Epithelial cell of umbilical artery (primary cell): ENCODE measurements at places on chromosomes 3 and 15. TPM values are rescaled to one million over a fixed set of nuclear protein-coding genes. Genes with fewer than 3 reads are reported as not detected.

TPRG1 gene
- total RNA-seq, result under 0.01 and 0.91 TPM in 2 replicates

SNTN gene
- total RNA-seq, result not detected in 2 replicates

C15orf62 gene
- under 0.01 and 0.46 TPM in 2 replicates for total RNA-seq

GCNT3 gene
- total RNA-seq, result not detected in 2 replicates

LCTL gene
- total RNA-seq, result not detected in 2 replicates
